Left cardiac atrium (tissue), 4 donors: ENCODE measurements at places on chromosomes 11 and 22.

- DNase-seq, result peak; percentile 27
Observed at GRCh38 chr11:95154514-95154913, 64.9 kb downstream of the ENDOD1 start.

GRCh38 chr11:3929232-3929631 is 73.8 kb downstream of the STIM1 start:
- no peak for DNase-seq

DNA sequence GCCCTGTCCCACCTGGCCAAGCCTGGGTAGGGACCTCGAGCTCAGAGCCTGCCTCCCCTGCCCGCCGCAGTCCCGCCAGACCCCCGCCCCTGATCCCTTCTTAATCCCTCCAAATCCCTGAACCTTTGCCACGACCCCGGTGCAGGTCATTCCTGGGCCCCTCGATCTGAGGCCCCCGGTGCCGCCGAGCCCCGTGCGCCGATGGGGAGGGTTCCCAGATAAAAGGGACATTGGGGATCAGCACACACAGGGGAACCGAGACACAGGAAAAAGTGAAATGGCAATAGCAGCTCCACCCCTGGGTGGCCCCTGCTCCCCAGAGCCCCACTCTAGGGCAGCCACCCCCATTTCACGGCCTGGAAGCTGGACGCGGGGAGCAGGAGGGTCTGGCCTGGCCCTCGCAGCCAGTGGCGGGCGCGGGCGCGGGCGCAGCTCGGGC is 1.3 kb upstream of the WNT7B start:
- DNase-seq, result no peak

DNA sequence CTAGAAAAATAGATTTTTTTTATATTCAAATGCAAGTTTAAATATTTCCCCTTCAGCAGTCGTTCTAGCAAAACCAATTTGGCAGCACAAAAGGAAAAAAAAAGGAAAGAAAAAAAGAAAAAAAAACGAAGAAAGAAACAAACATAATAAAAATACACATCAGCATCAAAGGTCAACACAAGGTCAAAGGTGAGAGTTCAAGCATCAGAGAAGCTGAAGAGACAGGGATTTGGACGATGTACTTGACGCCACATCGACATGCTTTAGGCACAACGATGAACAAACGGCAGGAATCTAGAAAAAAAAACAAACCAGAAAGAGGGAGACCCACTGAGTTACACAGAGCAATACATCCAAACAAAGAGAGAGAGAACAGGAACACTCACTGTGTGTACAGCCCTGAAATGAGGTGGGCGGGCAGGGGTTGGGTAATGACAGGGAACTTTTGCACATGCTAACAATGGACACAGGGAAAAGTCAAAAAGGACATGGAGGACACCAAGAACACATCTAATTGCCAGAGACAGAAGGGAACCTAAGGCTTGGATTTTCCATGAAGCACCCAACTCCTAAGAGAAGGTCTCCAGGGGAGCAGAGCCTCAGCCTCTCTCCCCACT is 19.8 kb upstream of the RAPSN start:
- DNase-seq, result no peak

DNA sequence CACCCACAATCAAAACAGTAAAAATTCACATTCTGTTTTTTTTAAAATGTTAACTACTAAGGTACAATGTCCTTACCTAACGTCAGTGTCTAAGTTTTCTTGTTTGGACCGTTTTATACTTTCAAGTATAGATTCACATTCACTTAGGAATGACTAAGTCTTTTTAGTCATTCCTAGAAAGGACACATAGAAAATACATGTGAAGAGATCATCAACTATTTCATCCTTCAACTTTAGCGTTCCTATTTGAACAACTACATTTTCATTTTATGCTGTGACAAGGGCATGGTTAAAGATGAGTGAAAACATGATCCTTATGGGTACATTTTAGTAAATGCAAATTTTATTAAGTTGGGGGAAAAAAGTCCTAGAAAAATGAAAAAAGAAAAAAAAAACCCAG is 62.8 kb downstream of the DDX10 start:
- no peak for DNase-seq

- no peak for DNase-seq
Observed at GRCh38 chr11:20937826-20938225, 268.4 kb downstream of the NELL1 start.

DNA sequence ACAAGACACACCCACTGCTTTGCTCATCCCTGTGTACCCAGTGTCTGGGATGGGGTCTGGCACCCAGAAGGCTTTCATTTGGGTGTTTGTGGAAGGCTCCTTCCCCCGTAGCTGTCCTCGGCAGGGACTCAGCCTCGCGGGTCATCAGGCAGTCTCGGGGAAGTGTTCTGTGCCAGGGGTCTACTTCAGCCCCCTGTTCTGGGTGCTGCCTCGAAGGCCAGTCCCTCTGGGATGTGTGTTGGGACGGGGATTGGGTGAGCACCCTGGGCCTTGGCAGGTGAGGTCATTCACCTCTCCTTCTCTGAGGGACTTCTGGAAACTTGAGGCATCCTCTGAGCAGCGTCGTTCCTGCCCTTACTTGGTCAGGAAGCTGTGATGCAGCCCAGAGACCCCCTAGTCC is 65.5 kb downstream of the RPUSD4 start:
- no peak for DNase-seq

- no peak for DNase-seq
Observed at GRCh38 chr11:131703311-131703710, 332.9 kb downstream of the NTM start.

DNA sequence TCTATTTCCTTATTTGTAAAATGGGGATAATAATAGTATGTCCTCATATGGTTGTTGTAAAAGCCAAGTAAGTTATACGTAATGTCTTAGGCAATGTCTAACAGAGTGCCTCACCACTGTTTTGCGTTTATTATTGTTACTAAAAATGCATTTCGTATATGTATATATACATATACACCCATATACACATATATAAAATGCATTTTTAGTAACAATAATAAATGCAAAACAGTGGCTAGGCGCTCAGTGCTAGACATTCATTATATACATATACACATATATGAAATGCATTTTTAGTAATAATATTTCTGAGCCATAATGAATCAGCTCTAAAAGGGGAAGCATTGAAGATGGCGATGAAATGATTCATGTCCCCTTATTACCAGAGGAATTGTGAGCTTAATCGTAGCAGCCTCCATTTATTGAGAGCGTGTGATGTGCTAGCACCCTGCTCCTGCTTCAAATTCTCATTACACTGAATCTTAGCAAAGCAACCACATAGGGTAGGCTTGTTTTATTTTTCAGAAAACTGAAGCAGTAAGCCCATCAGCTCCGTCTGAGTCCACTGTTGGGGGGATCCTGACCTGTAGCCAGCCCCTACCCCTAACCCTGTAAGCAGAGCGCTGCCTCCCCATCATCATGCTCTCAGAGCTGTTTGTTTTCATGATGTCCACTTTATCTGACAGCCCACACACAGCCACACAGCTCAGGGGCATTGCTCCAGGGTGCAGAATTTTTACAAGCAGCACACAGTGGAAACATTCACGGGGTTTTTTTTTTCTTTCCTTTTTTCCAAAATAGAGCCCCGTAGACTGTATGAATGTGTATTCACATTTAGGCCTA is 97.1 kb upstream of the NAV2 start:
- DNase-seq, result no peak

GRCh38 chr11:20715464-20715863 is 46.1 kb downstream of the NELL1 start:
- no peak for DNase-seq

DNA sequence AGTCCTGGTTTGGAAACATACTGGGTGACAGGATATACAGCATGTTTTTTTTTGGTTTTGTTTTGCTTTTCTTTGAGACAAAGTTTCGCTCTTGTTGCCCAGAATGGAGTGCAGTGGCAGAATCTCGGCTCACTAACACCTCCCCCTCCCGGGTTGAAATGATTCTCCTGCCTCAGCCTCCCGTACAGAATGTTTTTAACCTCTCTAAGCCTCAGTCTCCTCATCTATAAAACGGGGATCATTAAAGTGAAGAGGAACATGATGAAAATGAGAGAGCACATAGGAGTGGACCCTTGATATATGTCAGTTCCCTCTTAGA is 28.1 kb upstream of the SCARF2 start:
- DNase-seq, result no peak

DNA sequence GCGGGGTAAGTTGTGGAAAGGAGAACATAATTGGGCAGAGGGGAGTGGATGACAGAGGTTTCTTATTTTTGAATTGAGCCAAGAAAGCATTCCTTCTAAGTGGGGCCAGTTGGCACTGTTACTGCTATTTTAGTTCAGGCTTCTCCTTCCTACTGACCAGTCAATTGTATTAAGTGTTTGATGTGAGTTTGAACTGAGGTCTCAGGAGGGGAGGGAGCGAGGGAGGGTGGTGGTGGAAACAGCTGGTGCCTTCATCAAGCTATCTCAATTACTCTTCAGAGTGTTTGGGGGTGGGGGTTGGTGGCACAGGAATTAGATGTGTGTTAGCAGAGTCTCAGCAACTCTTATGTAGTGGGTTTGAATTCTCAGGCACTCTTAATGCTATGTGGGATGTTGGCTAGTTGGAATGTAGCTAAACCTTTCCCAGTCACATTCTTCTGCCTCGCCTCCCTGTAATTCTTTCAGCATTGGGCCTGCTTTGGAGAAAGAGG is 14.5 kb downstream of the CTNND1 start:
- DNase-seq, result no peak

- peak; percentile 60 for DNase-seq
Observed at GRCh38 chr11:58900479-58901420, 38.5 kb upstream of the GLYATL1 start.

DNA sequence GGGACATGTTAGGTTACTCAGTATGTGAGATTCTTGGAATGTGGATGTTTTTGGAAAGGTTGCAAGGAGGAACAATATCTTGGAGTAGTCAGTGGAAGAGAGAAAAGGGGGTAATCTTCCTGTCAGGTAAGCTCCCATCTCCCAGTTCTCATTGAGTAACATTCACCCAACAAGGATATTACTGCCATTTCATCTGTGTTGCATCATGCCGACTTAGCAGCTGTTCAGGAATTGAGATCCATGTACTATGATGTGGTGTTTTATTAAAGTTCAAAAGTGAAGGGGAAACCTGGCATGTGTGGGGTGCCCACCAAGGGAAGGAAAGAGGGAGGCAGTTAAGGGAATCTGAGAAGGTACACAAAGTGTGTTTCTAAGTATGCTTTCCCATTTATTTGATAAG is 58.4 kb upstream of the RASSF10 start:
- no peak for DNase-seq

DNA sequence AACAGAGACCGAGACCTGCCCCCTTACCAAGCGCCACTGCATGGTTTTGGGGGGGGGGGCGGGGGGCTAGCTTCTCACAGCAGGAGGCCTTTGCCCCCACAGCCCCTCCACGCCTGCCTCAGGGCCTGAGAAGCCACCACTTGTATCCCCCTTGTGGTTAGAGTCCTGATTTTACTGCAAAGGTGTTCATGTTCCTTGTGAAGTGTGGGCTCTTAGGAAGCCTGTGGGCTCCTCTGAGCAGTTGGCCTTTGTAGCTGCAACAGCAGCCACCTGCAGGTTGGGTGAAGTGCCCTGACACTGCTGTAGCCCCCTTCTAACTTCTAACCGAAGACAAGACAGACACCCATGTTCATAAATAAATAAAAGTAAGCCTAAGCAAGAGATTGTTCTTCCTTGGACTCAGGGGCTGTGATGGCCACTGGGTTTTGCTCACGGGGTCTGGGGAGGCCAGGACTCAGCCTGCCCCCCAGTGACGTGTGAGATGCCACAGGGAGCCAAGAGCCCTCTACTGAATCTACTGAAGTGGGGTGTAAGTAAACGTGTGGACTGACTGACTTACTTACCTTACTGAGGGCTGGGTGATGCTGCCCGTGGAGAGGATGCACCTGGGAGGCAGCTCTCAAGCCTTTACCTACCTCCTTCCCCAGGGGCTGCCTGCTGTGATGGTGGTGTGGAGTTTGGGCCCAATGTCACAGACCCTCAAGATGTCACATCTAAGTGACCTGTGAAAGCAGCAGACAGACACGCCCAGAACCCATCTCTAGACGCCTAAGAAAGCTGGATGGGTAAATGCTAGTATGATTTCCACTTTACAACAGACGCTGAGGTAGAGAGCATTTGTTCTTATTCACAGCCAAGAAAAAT is 25.8 kb downstream of the USP35 start:
- DNase-seq, result no peak

DNA sequence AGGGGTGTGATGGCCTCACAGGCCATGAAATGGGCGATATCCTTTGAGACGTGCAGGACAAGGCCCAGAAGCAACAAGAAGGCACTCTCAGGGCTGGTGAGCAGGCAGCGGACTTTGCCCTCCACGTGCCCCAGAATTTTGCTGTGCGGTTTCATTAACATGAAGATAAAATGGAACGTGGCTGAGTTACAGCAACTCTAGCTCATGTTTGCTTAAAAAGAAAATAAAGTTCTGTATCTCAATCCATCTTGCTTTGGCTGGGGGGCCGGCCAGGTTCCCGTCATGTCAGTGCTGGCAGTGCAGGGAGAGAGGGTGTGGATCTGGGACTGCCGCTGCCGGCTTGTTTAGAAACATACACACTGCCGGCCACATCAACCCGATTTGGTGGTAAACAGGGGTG is 370.1 kb downstream of the OPCML start:
- DNase-seq, result no peak

DNA sequence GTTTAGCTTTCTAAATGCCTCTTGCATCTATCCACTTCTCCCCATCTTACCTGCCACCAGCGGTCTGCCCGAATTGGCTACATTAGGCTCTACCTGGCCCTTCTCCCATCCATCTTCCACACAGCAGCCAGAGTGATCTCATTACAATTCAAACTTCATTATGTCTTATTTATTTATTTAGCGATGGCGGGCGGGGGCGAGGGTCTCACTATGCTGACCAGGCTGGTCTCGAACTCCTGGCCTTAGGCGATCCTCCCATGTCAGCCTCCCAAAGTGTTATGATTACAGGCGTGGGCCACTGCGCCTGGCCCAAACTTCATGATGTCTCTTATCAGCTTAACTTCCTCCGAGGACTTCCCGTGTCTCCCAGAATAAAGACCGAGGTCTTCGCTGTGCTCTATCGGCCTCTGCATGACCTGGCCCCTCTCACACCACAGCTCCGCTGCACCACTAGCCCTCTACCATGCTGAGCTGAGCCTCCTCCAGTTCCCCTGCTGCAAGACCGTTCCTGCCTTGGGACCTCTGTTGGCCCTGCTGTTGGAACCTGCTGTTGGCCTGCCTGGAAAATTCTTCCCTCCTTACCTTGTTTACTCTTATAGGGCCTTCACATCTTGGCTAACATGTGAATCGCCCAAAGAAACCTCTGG is 870 bp upstream of the CTTN start:
- no peak for DNase-seq

DNA sequence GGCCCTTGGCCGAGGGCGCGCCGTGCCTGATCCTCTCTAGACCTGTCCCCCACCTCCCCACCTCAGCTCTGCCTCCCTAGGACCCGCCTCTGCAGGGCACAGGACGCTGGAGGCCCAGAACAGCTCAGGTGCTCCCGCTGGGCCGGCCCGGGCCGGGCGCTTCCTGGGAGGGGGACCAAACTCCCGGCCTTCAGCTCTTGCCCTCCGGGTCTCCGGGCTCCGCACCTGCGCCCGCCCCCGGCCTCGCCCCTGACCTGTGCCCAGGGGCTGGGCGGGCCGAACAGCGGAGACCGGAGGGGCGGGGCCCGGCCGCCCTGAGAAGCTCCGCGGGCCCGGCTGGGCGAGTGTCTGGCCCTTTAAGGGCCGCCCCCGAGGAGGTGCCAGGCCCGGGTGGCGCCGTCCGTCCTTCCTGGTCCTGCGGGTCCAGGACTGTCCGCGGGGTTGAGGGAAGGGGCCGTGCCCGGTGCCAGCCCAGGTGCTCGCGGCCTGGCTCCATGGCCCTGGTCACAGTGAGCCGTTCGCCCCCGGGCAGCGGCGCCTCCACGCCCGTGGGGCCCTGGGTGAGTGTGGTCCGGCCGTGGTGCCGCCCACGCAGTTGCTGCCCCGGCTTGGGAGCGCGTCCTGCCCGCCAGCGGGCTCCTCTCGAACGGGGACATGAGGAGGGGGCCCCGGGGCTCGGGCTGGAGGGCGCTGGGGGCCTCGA is at the start of gene SSH3:
TSS of gene SSH3 (plus strand) at position 399 of the 703 bp plus-strand sequence. CDS start at position 495, 96 bp downstream.
- DNase-seq, result peak; percentile 86
